ENCODE measurements at places on chromosomes 2 and 18.
A peak's percentile ranks its signal among the peaks of the same experiment; 100 is the strongest.

DNA sequence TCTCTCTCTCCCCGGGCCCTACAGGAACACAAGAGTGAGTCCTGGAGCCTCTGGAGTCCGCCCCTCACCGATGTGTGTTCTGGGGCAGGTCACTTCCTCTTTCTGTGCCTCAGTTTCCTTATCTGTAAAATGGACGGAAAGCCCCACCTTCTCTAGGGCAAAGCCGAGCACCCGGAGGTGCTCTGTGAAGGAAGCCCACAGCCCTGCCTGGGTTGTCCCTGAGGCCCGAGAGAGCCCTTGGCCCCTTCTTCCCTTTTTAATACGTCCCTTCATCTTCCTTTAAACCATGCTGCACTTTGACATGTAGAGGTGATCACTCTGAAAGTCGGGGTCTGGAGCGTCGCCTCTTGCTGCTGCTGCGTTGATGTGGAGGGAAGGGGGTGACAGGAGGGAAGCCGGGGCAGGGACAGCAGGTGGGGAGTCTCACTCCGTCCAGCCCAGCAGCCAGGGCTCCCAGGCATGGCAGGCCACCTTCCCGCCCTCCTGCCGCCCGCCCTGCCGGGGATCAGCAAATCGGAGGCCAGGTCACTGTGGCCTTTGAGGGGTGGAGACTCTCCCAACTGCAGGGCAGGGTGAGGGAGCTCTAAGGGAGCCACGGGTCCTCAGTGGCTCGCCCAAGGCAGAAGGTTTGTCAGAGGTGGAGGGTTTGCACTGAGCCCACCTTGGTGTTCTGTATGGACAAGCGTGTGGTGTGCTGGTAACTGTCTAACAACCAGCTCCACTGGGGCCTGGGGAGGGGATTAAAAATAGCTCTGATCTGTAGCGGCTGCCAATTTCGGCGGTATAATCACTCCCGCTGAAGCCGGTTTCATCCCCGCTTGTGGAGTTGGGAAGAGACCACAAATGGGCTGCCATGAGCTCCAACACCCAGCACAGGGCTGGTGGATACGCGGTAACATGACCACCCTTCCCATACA lies 135.9 kb upstream of the ID2 start:
- no peaks in the 10 kb centered on the region for H3K4me1 ChIP-seq
- no peaks in the 10 kb centered on the region for H3K27me3 ChIP-seq
- no peak overlapping the region for H3K27ac ChIP-seq
- H3K36me3 ChIP-seq = no peaks in the 10 kb centered on the region
- DNase-seq = no peak

- no peak for DNase-seq
- H3K27ac ChIP-seq = no peak overlapping the region
- no peaks in the 10 kb centered on the region for H3K36me3 ChIP-seq
- no peaks in the 10 kb centered on the region for H3K27me3 ChIP-seq
Observed at GRCh38 chr2:158102446-158102845, 770 bp downstream of the UPP2 start.

DNA sequence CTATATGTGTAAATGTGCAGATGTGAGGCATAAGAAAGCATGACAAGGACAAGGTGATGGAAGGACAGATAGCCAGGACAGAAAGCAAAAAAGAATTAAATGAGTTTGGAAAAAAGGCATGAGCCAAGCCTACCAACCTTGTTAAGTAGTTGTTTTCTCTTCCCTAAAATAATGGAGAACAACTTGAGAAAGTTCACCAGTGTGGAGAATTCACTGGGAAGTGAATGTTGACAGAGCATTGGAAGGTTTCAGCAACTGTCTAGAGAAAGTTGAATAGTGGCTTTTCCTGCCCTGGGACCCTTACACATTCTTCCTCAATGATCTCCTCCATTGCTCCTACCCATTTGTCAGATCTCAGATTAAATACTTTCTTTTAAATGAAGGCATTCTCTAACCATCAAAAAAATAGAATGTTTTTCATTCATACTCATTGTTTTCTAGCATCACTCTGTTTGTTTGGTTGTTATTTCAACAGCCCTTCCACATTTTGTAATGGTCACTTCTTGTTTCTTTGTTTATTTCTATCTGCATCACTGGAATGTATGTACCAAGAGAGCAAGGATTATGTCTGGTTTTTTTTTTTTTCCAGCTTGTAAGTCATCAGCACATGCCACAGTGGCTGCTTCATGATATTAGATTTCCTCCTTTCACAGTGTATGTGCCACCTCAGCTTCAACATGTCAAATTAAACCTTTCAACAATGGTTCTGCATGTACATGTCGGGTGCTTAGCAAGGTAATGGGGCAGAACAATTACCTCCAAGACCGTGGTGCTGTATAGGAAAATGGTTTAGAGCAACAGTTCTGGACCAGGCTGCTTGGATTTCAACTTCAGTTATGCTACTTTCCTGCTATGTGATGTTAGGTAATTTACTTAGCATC lies 586.0 kb upstream of the VRK2 start:
- H3K27me3 ChIP-seq = no peaks in the 10 kb centered on the region
- no peak overlapping the region for H3K4me3 ChIP-seq
- DNase-seq = no peak
- H3K4me1 ChIP-seq = no peaks in the 10 kb centered on the region

GRCh38 chr2:104786821-104787220 lies 67.1 kb upstream of the POU3F3 start:
- DNase-seq = no peak
- no peak overlapping the region for H3K4me3 ChIP-seq
- H3K36me3 ChIP-seq = no peaks in the 10 kb centered on the region
- H3K27me3 ChIP-seq = no peaks in the 10 kb centered on the region
- no peaks in the 10 kb centered on the region for H3K4me1 ChIP-seq

DNA sequence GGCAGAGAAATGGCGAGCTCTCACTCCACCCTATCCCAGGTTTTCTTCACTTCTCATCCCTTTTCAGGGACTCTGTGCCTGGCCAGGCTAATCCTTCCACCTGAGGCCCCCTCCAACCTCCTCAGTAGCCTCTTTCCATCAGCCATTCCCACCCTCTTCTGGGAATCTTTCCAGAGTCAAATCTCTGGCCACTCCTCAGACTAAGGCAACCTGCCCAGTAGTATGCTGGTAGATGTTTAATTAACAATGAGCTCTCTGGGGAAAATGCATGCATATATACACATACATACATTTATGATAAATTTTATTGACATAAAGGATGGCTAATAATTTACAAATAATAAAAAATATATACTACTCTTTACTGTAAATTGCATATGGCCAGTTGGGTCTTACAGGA lies 11.4 kb upstream of the ASPRV1 start:
- no peak overlapping the region for H3K4me3 ChIP-seq
- H3K27ac ChIP-seq = no peak overlapping the region
- DNase-seq = no peak
- no peaks in the 10 kb centered on the region for H3K4me1 ChIP-seq
- no peaks in the 10 kb centered on the region for H3K36me3 ChIP-seq

GRCh38 chr2:25301453-25302352 lies 40.0 kb downstream of the DNMT3A start:
- H3K4me3 ChIP-seq = no peak overlapping the region
- H3K36me3 ChIP-seq = peaks cover 7% of the 10 kb centered on the region
- DNase-seq = no peak
- no peaks in the 10 kb centered on the region for H3K4me1 ChIP-seq

DNA sequence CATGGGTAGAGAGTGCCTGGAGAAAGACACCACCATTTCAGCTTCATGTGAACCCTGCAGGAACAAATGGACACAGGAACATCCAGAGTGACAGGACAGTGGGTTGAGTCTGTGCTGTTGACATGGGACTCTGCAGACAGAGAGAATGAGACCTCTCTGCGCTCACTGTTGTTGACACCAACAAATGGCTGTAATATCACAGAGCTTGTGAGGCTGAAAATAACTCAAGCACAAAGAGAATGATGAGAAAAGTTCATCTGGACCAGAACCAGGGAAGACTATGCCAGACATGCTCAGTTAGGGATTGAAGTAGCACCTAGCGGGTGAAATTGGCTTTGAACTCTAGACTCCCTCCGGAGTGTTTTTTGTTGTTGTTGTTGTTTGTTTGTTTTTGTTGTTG lies 37.0 kb upstream of the YWHAQ start:
- no peaks in the 10 kb centered on the region for H3K27me3 ChIP-seq
- peaks cover 9% of the 10 kb centered on the region for H3K4me1 ChIP-seq
- DNase-seq = no peak

DNA sequence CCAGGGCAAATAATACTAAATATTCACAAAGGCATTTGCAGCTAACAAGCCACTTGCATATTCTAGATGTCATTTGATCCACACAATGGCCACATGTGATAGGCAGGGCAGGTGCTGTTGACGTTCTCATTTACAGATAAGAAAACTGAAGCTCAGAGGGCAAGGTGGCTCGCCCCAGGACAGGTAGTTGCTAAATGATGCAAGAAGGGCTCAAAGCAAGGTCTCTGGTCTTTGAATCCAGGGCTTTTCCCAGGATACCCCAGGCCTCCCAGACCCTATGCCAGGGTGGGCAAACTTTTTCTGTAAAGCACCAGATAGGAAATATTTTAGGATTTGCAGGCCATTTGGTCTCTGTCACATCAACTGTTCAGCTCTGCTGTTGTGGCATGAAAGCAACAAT lies 35.1 kb downstream of the LOXHD1 start:
- H3K4me3 ChIP-seq = no peak overlapping the region
- no peaks in the 10 kb centered on the region for H3K27me3 ChIP-seq
- H3K4me1 ChIP-seq = peaks cover 5% of the 10 kb centered on the region

DNA sequence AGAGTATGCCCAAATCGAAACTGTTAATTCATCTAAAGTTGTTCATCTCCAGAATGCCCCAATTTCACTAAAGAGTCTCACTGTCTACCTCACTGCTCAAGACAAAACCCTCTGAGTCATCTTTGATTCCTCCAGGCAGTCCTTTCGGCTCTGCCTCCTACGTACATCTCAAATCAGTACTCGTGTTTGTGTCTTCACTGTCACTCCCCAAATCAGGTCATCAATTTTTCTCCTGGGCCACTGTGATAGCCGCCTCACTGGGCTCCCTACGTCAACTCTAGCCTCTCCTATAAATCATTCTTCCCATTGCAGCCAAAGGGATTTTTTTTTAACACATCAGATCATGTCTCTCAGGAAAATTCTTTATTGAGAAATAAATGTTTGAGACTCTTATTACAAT lies 42.1 kb upstream of the TTC39C start:
- no peaks in the 10 kb centered on the region for H3K27me3 ChIP-seq
- no peaks in the 10 kb centered on the region for H3K4me1 ChIP-seq
- DNase-seq = no peak
- H3K27ac ChIP-seq = no peak overlapping the region

- peak; percentile 73 for DNase-seq
- no peak overlapping the region for H3K4me3 ChIP-seq
- H3K36me3 ChIP-seq = peaks cover 5% of the 10 kb centered on the region
- H3K4me1 ChIP-seq = peaks cover 90% of the 10 kb centered on the region
- peak overlapping the region; percentile 96 for H3K27ac ChIP-seq
Observed at GRCh38 chr2:235049719-235050118, 97.9 kb downstream of the SH3BP4 start.

- H3K4me1 ChIP-seq = no peaks in the 10 kb centered on the region
- H3K36me3 ChIP-seq = no peaks in the 10 kb centered on the region
- DNase-seq = no peak
- H3K27me3 ChIP-seq = no peaks in the 10 kb centered on the region
- H3K27ac ChIP-seq = no peak overlapping the region
- H3K4me3 ChIP-seq = no peak overlapping the region
Observed at GRCh38 chr2:236394571-236394970, 130.4 kb upstream of the ASB18 start.

DNA sequence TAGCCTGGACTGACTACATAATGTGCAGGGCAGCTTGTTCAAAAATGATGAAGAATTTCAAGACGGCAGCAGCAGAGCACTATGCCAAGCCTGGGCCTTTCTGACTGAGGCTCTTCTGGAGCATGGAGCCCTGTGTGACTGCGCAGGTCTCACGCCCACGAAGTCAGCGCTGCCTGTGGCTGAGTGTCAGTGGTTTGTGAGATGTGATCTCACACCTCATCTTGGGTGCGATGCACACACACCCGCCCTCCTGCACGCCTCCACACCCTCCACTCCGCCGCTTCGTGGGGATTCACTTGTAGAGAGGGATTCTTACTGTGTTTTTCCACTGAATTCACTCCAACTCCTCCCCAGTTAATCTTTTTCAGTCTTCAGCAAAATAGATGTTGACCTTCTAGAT lies 103.9 kb downstream of the VIT start:
- H3K27me3 ChIP-seq = no peaks in the 10 kb centered on the region
- no peak overlapping the region for H3K27ac ChIP-seq
- H3K4me1 ChIP-seq = no peaks in the 10 kb centered on the region

- H3K4me1 ChIP-seq = peaks cover 38% of the 10 kb centered on the region
- DNase-seq = peak; percentile 77
- H3K36me3 ChIP-seq = no peaks in the 10 kb centered on the region
Observed at GRCh38 chr2:191478799-191479679, 198.9 kb upstream of the NABP1 start.

GRCh38 chr2:14717131-14717530 lies 84.6 kb downstream of the LRATD1 start:
- no peak for DNase-seq
- H3K27me3 ChIP-seq = no peaks in the 10 kb centered on the region
- no peaks in the 10 kb centered on the region for H3K4me1 ChIP-seq
- H3K36me3 ChIP-seq = no peaks in the 10 kb centered on the region
- no peak overlapping the region for H3K4me3 ChIP-seq

DNA sequence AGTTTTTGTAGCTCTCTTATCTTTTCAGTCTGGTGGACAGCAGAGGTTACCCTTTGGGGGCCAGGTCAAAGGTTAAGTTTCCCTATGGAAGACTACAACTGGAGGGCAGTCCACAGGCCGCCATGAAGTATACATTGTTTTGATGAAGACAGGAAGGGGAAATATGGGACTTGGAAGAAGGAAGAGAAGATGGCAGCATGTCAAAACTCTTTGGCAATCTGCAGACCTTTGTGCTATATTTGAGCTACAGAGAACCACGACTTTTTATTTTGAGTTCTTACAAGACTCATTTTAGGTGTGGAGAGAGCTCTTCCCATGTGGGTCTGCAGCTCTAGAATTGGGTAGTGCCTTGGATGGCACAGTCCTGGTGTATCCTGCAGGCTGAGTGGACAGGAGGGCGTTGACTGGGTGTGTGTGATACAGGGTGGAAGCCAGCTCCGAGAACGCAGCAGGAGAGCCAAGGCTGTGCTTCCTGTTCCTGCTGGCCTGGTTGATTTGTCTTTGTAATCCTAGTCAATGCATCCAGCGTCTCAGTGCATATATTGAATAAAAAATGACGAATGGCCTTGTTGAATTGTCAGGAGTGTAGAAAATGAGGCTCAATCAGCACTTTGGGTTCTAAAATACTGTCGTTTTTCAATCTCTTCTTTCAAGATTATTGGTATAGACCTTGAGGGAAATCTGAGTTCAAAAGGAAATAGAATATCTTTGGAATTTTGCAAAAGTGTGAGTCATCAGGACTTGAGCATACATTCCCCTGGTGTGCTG lies 11.5 kb downstream of the ITGA6 start:
- no peak overlapping the region for H3K4me3 ChIP-seq
- H3K4me1 ChIP-seq = peaks cover 91% of the 10 kb centered on the region
- peak; percentile 34 for DNase-seq
- no peak overlapping the region for H3K27ac ChIP-seq
- H3K27me3 ChIP-seq = no peaks in the 10 kb centered on the region
- H3K36me3 ChIP-seq = no peaks in the 10 kb centered on the region

DNA sequence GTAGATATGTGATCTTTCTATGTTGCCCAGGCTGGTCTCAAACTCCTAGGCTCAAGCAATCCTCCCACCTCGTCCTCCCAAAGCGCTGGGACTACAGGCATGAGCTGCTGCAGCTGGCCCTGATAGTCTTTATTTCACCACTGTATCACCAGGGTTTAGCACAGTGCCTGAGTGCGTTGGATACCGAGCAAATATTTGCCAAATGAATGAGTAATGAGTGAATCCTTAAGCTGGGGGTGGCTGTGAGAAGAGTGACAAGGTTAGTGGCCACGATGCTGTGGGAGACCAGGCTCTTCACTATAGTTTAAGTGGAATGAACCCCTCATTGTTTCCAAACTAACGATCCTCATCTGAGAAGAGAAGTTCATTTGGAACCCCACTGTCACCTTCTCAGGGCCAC lies 60.8 kb upstream of the FAM136A start:
- no peak for DNase-seq
- H3K4me1 ChIP-seq = no peaks in the 10 kb centered on the region
- H3K27ac ChIP-seq = no peak overlapping the region
- no peak overlapping the region for H3K4me3 ChIP-seq
- no peaks in the 10 kb centered on the region for H3K27me3 ChIP-seq

All from body of pancreas (tissue), 4 donors.